Vagina (tissue), 2 donors: ENCODE measurements at places on chromosomes 3 and 15. TPM values are rescaled to one million over a fixed set of nuclear protein-coding genes. Genes with fewer than 3 reads are reported as not detected.

DNA sequence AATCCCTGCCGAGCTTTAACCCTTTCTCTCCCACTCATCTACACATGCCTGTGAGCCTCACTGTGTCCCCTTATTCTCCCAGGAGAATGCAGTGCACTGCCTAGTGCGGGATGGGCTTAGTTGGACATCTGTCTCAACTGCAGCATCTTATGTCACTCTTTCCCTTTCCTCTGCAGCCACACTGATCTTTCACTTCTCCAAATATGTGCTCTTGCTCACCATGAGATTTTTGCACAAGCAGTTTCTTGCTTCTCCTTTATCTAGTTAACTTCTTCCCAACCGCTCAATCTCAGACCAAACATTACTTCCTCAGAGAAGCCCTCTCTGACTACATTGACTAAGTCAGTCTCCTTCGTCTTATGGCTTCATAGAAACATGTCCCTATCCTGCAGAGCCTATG, 292.3 kb downstream of the KBTBD8 start:
- no peaks in the 10 kb centered on the region for H3K36me3 ChIP-seq
- no peaks in the 10 kb centered on the region for H3K27me3 ChIP-seq
- H3K4me3 ChIP-seq, result no peak overlapping the region
- no peaks in the 10 kb centered on the region for H3K4me1 ChIP-seq
- DNase-seq, result no peak

GRCh38 chr3:171278299-171278590, 182.0 kb downstream of the TNIK start:
- H3K27me3 ChIP-seq, result no peaks in the 10 kb centered on the region
- H3K4me3 ChIP-seq, result no peak overlapping the region
- DNase-seq, result no peak
- no peaks in the 10 kb centered on the region for H3K36me3 ChIP-seq

OTOL1 gene
- total RNA-seq, result not detected

DNA sequence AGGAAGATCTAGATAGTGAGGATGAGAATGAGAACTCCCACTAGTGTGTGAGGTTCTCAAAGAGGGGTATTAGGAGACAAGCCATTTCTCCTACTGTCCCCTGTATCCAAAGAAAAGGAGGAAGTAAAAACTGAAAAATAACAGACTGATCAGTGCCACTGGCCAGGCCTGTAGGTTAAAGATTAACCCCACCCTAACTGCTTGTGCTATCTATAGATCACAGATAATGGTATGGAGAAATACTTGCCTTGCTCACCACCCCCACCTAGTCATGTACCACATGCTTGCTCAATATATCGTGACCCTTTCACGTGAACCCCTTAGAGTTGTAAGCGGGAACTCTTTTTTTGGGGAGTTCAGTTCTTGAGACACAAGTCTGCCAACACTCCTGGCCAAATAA, 519.7 kb upstream of the FRG2C start:
- no peaks in the 10 kb centered on the region for H3K27me3 ChIP-seq
- no peak overlapping the region for H3K27ac ChIP-seq
- H3K4me3 ChIP-seq, result no peak overlapping the region
- no peaks in the 10 kb centered on the region for H3K36me3 ChIP-seq
- no peaks in the 10 kb centered on the region for H3K4me1 ChIP-seq

- H3K27ac ChIP-seq, result no peak overlapping the region
- H3K4me3 ChIP-seq, result no peak overlapping the region
- H3K4me1 ChIP-seq, result no peaks in the 10 kb centered on the region
These were observed 126.4 kb downstream of the P2RY1 start for GRCh38 chr3:152961323-152961722.

TUSC7 gene
- total RNA-seq, result not detected

DNA sequence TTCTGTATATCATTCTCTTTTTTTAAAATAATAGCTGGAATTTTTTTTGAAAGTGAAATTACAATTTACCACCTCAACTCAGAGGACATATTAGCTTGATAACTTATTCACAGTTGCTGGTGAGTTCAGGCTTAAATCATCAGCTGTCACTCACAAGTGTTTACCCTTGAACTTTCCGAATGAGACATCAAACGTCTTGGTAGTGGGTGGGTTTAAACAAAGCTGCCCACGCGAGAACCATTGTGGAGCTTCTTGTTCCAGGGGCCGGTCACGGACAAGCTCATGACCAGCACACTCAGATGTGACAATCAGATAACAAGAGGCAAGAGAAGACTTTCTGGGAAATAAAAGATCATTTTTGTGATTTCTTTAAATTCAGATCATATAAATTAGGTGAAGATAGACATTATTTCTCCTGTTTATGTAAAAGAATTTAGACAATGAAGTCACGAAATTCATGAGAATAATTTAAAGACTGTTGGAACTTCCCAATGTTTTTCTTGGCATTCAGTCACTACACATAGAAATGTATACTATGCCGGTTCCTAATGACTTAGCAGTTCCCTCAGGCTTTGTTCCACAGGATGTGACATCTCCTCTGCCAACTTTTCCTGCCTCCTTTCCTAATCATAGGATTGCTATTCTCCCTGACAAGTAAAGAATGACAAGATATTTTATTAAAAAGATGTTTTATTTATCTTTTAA, 29.3 kb downstream of the BTD start:
- H3K4me3 ChIP-seq, result peak overlapping the region; percentile 29
- peak overlapping the region; percentile 88 for H3K27ac ChIP-seq
- no peak for DNase-seq
- no peaks in the 10 kb centered on the region for H3K36me3 ChIP-seq
- H3K27me3 ChIP-seq, result no peaks in the 10 kb centered on the region
- peaks cover 44% of the 10 kb centered on the region for H3K4me1 ChIP-seq

DNA sequence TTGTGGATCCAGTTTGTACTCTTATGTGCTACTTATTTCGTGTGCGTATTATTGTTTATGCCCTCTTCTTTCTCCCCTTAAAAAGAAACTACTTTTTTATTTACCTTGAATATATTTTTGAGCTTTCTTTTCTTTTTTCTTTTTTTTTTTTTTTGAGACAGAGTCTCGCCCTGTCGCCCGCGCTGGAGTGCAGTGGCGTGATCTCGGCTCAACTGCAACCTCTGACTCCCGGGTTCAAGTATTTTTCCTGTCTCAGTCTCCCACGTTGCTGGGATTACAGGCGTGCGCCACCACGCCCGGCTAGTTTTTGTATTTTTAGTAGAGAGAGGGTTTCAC, 1.5 kb downstream of the SLC25A38 start:
- no peaks in the 10 kb centered on the region for H3K36me3 ChIP-seq
- H3K27me3 ChIP-seq, result no peaks in the 10 kb centered on the region
- DNase-seq, result no peak
- H3K27ac ChIP-seq, result no peak overlapping the region
- peaks cover 38% of the 10 kb centered on the region for H3K4me1 ChIP-seq
- H3K4me3 ChIP-seq, result peak overlapping the region; percentile 81

GRCh38 chr15:42710662-42711061, 26.3 kb downstream of the CDAN1 start:
- DNase-seq, result no peak
- H3K27ac ChIP-seq, result no peak overlapping the region
- H3K4me1 ChIP-seq, result peaks cover 20% of the 10 kb centered on the region
- no peaks in the 10 kb centered on the region for H3K27me3 ChIP-seq
- H3K4me3 ChIP-seq, result no peak overlapping the region

HESX1 gene
- not detected for total RNA-seq

GRCh38 chr15:82978438-82978837, 7.6 kb upstream of the RAMAC start:
- no peaks in the 10 kb centered on the region for H3K4me1 ChIP-seq
- H3K4me3 ChIP-seq, result no peak overlapping the region
- H3K36me3 ChIP-seq, result no peaks in the 10 kb centered on the region
- H3K27me3 ChIP-seq, result no peaks in the 10 kb centered on the region
- DNase-seq, result no peak
- H3K27ac ChIP-seq, result no peak overlapping the region

DNA sequence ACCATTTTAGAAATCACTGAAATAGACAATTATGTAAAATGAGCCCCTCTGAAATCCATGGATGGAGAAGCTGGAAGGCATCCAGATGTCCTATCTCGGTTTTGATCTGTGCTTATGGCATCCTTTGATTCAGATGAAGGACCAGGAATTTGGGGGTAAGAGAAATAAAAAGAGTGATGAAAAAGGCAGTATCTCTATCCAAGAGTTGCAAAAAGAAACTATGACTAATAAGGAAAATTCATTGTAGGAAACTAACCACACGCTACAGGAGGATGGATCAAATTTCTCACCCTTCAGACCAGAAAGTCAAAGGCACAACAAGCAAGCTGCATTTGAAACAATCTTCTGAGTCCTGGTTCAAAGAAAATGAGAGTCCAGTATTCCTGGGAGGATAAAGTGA, 34.8 kb downstream of the SRGAP3 start:
- peak overlapping the region; percentile 43 for H3K27ac ChIP-seq
- H3K27me3 ChIP-seq, result no peaks in the 10 kb centered on the region
- no peaks in the 10 kb centered on the region for H3K4me1 ChIP-seq
- H3K36me3 ChIP-seq, result no peaks in the 10 kb centered on the region

ANKUB1 gene
- not detected for total RNA-seq

DNA sequence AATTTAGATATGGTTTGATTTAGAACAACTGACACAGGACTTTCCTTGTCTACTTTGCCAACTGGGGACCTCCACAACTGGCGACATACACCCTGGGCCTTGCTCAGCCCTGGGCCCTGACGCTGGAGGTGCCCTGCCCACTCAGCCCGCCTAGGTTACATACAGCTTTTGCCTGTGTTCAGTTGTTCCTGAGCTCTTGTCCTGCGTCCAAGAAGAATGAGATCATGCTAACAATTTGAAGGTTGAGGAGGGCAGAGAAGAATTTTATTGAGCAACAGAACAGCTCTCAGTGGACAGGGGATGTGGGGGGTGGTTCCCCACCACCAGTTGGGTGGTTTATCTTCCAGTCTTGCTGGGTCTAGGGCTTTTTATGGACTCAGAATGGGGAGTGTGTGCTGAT, 67.9 kb downstream of the IQCH start:
- H3K27ac ChIP-seq, result no peak overlapping the region
- H3K27me3 ChIP-seq, result no peaks in the 10 kb centered on the region
- no peak for DNase-seq
- no peak overlapping the region for H3K4me3 ChIP-seq
- no peaks in the 10 kb centered on the region for H3K36me3 ChIP-seq

GRCh38 chr3:87969620-87970019, 89.2 kb downstream of the CGGBP1 start:
- H3K4me1 ChIP-seq, result no peaks in the 10 kb centered on the region
- no peak overlapping the region for H3K4me3 ChIP-seq
- no peaks in the 10 kb centered on the region for H3K27me3 ChIP-seq
- DNase-seq, result no peak

CISH gene
- 21.9 TPM for total RNA-seq

GRCh38 chr15:40108061-40108854, 421 bp downstream of the BMF start:
- DNase-seq, result no peak
- H3K4me1 ChIP-seq, result peaks cover 60% of the 10 kb centered on the region

DNA sequence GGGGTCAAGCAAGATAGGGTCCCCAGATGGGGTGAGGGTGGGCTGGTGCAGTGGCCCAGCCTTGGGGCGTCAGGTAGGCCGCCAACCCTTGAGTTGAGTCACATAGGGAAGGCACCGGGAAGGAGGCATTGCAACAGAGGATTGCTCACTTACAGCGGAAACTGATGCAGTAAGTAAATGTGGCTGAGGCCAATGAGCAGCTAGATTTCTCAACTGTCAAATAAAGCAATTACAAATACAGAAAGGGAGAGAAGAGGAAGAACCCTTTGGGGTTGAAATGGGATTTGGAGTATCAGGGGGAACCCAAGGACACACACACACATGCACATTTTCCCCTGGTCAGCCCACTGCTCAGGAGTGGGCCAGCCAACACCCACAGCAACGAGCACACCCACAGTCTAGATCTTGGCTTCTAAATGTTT, 44.0 kb downstream of the CHSY1 start:
- H3K27me3 ChIP-seq, result no peaks in the 10 kb centered on the region
- no peak overlapping the region for H3K4me3 ChIP-seq
- no peak for DNase-seq
- no peaks in the 10 kb centered on the region for H3K36me3 ChIP-seq
- no peak overlapping the region for H3K27ac ChIP-seq
- H3K4me1 ChIP-seq, result peaks cover 56% of the 10 kb centered on the region

GRCh38 chr15:82999905-83000671, 11.4 kb downstream of the C15orf40 start:
- no peaks in the 10 kb centered on the region for H3K27me3 ChIP-seq
- H3K4me3 ChIP-seq, result no peak overlapping the region
- peaks cover 7% of the 10 kb centered on the region for H3K4me1 ChIP-seq
- DNase-seq, result no peak

- H3K27ac ChIP-seq, result no peak overlapping the region
- no peaks in the 10 kb centered on the region for H3K4me1 ChIP-seq
- no peaks in the 10 kb centered on the region for H3K36me3 ChIP-seq
- H3K4me3 ChIP-seq, result no peak overlapping the region
These were observed 63.8 kb downstream of the GMPS start for GRCh38 chr3:155934230-155934629.

DNA sequence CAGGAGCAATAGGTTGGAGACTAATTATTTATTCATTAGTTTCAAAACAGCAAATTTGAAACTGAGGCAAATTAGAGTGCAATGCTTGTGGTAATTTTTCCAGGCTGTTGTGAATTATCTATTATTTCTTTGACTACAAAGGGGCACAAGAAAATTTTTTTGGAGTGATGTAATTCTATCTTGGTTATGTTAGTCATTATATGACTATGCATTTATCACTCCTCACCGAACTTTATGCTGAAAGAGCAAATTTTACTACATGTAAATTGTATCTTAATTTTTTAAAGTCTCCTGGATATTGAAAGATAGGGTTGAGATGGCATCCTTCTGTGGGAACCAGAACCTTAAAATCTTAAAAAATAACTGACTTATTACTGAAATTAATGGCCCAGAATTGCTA, 320.0 kb upstream of the ROBO1 start:
- no peaks in the 10 kb centered on the region for H3K4me1 ChIP-seq
- no peak overlapping the region for H3K27ac ChIP-seq
- no peak overlapping the region for H3K4me3 ChIP-seq
- no peaks in the 10 kb centered on the region for H3K36me3 ChIP-seq

DPPA2 gene
- total RNA-seq, result not detected

DNA sequence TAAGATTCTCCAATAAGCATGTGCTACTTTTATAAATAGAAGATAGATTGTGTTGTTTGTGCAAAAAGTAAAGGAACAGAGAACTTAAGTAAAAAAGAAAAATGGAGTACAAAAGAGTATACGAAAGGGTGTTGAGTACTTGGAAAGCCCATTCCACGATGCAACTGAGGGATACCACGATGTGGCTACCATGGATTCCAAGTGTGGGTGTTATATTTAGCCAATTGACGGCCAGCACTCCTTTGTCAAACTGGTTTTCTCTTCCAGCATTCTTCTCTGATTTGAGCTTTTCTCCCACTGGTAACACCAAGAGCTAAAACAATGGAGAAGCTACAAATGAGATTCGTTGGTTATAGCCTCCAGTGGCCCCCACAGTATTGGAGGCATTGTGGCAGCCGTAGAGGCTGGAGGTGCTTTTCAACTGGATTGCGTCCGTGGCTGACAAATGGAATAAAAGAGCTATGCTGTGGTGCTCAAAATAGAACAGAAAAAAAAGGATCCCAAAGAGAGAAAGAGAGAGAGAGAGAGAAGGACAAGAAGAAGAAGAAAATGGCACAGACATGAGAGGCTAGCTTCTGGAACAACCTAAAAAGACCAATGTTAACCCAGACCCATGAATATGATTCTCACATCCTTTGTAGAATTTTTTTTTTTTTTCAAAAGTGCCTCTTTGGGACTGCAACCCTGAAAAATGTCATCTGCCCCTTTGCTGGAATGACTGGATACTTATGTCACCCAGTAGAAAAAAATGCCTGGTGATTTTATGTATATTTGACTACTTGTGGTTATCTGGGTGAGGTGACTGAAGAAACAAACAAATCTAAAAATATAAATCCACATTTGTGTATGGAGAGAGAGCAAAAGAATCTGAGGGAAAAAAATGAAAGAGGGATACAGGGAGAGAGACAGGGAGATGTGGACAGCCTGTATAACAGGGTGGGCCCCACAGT, 345.1 kb downstream of the RORA start:
- no peaks in the 10 kb centered on the region for H3K36me3 ChIP-seq
- H3K27me3 ChIP-seq, result no peaks in the 10 kb centered on the region
- DNase-seq, result no peak
- H3K4me3 ChIP-seq, result no peak overlapping the region

SHF gene
- total RNA-seq, result 15.0 TPM
